Hindlimb muscle (tissue), 1 donor: ENCODE measurements at places on chromosomes 2 and 18.

DNA sequence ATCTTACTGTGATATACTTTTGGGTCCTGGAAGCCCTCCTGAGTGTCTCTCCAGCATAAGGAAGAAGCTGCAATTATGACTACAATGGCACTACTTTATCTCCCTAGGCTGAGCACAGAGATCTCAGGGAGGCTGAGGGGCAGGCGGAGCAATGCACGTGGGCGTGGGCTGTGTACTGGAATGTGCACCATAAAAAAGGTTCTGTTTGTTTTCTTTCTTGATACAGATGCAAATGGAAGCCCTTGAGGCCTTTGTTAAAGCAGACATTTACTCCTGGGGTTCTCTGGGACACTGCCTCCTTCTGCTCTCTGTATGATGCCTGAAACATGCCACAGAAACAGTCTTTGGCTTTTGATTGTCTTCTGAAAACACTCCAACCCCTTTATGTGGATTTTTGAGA lies 79.1 kb upstream of the DLX2 start:
- DNase-seq, result no peak

DNA sequence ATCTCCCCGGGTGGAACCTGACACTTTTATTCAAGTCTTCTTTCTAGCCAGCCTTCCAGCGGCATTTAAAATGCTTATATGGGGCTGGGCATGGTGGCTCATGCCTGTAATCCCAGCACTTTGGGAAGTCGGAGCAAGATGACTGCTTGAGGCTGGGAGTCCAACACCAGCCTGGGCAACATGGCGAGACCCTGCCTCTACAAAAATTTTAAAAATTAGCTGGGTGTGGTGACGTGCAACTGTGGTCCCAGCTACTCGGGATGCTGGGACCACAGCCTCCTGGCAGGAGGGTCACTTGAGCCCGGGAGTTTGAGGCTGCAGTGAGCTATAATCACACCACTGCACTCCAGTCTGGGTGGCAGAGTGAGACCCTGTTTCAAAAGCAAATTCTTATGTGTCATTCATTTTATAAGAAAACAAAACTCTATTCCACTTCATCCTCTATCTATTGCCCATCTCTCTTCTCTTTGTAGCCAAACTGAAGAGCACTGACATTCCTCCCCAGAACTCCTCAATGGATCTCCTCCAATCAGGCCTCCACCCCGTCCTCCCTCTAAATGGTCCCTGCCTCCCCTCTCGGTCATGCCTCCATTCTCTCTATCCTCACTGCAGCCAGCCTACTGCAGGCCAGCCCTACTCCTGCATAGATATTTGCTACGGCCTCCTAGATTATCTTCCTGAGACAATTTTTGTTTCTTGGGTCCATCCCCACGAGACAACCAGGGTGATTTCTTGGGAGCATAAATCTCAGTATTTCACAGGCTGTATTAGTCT lies 18.0 kb upstream of the RHOB start:
- DNase-seq, result no peak

DNA sequence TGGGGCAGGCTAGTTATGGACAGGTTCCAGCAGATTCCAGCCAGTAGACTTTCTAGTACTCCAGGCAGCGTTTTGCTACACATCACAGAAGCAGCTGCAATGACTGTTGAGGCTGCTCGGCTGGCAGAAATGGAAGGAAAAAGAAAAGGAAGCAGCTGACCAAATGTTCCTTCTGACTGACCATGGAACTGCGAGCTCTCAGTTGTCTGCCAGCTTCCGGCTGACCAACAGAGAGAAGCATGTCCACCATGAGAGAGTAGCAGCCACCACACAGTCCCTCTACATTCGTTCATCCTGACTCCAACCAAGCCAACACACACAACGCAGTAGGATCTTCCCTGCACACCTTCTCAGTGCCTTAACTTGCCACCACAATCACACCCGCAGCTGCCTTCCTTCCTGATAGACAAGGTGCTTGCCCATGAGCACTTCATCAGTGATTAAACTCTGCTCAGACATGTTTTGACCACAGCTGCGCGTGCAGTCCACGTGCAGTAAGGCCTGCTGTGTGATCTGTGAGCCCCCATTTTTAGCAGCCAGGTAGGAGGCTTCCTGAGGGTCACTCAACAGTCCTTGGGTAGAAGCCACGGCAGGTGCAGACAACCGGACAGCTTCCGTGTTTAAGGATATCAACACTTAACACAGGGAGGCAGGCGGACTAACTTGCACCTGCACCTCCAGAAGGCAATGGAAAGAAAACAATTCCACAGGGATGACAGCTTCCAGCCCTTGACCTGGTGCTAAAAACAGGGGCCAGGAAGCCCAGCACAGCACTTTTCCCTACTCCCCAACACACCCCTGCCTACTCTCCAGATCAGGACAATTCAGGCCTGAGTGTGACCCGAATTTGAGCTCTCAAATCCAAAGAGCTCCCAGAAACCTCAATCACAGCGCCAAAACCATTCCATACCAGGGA lies 996 bp downstream of the TGFBRAP1 start:
- peak; percentile 21 for DNase-seq

DNA sequence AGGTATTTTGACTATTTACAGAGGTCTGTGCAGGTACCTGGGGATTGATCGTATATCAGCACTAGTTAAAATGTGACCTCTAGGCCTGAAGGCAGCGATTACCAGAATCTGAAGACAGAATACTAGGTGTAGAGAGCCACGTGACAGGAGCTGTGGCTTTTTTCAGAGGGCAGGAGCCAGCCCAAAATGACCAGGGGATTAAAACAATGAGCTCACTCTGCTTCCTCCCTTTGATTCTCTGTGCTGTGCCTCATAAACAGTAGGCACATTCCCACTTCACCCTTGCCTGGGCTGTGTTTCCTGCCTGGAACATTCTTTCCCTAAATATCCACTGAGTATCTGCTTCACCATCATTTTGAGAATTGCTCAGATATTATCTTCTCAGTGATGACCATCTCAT lies 15.2 kb downstream of the ITGAV start:
- no peak for DNase-seq

DNA sequence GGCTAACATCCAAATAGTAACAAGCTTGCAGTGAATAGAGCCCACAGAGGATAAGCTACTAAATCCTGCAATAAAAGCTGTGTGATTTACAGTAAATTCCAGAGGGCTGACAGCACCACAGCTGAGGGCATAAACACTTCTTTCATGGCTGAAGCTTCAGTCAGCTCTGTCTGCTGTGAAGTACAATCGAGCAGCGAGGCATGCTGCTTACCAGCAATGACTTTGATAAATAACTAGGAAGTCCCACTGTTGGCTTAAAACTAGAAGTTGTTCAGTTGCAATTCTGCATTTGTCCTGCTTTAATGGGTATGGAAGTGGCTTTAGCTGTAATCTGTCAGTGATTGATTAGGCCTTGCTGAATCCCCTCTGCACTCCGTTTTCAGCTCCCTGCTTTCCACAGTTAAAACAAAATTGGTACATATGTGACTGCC lies 65.2 kb upstream of the FIGN start:
- DNase-seq, result peak; percentile 57

DNA sequence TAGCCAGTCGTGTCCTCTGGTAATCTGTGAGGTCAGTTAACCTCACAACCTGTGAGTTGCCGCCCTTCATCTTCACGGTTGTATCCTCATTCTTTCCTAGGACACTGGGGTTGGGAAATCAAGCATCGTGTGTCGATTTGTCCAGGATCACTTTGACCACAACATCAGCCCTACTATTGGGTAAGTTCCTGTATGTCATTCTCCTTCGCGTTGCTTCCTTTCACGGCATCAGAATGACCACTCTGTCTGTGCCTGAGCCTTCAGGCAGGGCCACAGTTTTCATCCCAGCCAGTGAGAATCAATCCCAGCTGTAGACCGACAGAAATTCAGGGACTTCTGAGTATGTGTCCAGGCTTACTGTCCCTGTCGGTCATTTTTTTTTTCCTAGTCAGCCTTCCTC lies 67.1 kb downstream of the RAB31 start:
- DNase-seq, result no peak

- no peak for DNase-seq
These were observed 87.2 kb upstream of the HPCAL1 start for GRCh38 chr2:10215393-10215935.

GRCh38 chr2:35973737-35974132 lies 381.8 kb upstream of the CRIM1 start:
- DNase-seq, result no peak

- DNase-seq, result no peak
These were observed 229.9 kb downstream of the AGPS start for GRCh38 chr2:177622521-177622920.

DNA sequence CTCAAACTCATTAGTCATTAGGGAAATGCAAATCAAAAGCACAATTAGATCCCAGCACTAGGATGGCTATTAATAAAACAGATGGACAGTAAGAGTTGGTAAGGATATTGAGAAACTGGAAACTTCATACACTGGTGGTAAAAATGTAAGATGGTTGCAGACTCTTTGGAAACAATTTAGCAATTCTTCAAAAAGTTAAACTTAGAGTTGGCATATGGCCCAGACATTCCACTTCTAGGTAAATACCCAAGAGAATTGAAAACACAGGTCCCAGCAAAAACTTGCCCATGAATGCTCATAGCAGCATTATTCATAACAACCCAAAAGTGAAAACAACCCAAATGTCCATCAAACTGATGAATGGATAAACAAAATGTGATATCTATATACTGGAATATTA lies 84.9 kb upstream of the ZFP36L2 start:
- no peak for DNase-seq

GRCh38 chr2:192886636-192887035 lies 691.9 kb upstream of the TMEFF2 start:
- no peak for DNase-seq

- DNase-seq, result no peak
These were observed 17.7 kb downstream of the ADNP2 start for GRCh38 chr18:80126797-80127196.

- DNase-seq, result no peak
These were observed 266.3 kb downstream of the MREG start for GRCh38 chr2:215746887-215747615.

- DNase-seq, result no peak
These were observed 83.1 kb downstream of the SDC1 start for GRCh38 chr2:20141806-20142205.
